SW 1271 (cell line): ENCODE measurements at places on chromosomes 1 and 21.

DNA sequence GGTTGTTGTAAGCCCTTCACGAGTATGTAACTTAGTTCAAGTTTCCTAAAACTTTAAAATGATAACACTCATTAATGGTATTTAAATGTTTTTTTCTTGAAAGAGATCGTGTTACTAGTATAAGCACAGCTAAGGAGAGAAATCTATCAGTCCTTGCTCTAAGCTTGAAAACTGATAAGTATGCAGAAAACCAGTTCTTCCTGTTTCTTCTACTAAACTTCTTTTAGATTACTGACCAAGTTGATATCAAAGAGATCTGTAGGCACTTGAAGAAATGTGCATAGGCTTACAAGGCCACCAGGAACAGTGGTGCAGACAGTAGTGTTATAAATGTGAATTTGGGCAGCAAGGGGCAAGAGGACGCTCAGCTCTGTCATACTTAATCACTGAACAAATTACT, 3.9 kb downstream of the EFCAB14 start:
- no peak for DNase-seq

DNA sequence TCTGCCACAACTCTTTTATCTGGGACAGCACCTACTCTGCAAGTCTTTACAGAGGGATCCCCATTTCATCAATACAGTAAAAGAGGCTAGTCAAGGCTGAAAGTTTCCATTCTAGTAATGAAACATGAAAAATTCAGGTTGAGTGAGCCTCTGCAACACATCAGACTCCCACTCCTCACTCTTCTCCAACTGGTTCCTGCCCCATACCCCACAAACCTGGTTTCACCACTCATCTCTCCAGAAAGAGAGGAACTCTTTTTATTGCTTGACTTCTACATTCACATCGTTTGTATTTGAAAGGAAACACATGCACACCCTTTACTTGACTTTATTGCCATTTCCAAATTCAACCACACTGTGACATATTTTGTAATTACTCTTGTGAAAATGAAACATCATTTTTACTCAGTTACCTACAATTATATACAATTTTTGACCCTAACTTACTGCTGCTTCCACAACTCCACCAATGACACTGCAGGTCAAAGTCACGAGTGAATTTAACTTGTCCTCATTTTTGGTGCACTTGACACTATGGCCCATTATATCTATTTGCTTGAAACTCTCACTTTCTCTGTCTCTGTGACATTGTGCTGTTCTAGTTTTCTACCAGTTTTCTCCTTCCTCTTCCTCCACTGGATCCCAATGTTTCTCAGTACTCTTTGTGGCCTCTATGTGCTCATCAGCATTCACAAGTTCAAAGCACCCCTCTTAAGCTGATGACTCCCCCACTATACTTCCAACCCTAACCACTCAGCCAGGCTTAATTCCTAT, 8.0 kb downstream of the STX6 start:
- no peak for DNase-seq

- DNase-seq, result no peak
These were observed 33.6 kb downstream of the EIF4G3 start for GRCh38 chr1:21143138-21143537.

DNA sequence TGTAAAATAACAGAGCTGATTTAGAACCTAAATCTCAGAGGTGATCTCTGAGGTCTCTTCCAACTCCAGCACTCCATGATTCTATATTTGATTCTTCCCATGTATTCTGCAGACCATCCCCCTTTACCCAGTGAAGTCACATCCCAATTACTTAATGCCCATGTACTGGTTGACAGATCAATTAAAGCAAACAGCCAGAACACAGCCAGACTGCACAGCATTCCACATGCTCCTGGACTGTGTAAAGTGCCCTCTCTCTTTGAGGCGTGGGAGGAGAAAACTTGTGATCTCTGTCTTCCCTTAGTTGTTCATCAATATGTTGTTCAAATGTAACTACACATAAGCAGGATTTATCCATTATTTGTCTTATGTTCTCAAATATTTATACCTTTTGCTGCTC, 18.1 kb downstream of the NOS1AP start:
- no peak for DNase-seq

- DNase-seq, result no peak
These were observed 42.4 kb upstream of the FMO2 start for GRCh38 chr1:171142416-171143385.

- no peak for DNase-seq
These were observed 100.4 kb downstream of the PSMG1 start for GRCh38 chr21:39082656-39083376.

- DNase-seq, result no peak
These were observed 36.4 kb downstream of the TTC39A start for GRCh38 chr1:51293898-51294515.

DNA sequence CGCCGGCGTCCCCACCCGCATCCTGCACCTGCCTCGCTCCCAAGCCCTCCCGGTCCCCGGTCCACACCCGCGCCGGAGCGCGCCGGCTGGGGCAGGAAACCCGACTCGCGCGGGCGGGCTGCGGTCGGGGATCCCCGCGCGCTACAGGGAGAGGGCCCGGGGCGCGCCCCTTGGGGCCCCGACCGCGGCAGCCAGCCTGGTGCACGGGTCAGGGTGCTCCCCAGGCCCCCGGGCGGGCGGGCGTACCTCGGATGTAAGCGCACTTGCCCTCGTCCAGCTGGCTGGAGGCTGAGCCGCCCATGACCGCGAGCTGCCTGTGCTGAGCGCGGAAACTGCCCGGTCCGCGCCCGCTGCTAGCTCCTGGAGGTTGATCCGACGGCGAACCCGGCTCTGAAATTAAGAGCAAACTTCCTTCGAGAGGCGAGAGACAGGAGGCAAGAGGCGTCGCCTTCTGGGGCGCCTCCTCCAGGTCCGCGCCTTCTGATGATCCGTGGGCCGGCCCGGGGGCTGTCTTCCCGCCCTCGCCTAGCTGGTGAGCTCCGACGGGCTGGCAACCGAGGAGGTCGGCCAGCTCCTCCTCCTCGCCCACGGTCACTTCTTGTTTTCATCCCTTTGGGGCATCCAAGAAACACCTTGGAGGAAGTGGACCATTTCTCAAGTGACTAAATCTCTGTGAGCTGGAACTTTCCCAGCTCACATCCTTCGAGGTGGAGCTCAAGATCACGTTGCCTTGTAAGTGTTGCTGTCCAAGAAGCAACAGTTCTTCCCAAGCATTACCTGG, at the start of gene NIBAN1:
NIBAN1 (minus strand) TSS at position 453 of the 781 bp plus-strand sequence; CDS start at position 301, 152 bp downstream.
- DNase-seq, result peak; percentile 59
